Coronary artery (tissue), 2 donors: ENCODE measurements at places on chromosomes 1 and 21.

- no peak for DNase-seq
Measured at GRCh38 chr1:77994117-77994705, 10.5 kb upstream of the DNAJB4 start.

DNA sequence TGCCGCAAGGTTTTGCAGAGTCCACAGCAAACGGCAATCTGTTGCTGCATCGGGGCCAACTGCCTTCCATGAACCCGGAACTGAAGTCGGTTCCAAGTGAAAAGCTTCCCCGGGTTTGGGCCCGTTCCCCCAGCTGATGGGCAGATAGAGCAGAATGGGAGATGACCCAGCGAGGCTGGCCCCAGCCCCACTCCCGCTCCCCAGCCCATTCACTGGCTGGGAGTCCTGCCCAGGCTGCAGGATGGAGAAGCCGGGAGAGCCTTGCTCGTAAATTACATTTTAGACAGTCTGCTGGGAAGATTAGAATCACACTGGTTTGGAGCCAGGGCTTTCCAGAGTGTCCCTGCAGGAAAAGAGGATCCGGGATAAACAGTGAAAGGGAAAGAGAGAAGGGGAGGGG, 31.6 kb upstream of the PAX7 start:
- DNase-seq = no peak

GRCh38 chr1:197268012-197268411, at the start of gene CRB1:
TSS of gene CRB1 (plus strand) at chr1:197268252. CDS start at chr1:197268413, 161 bp downstream.
- no peak for DNase-seq

DNA sequence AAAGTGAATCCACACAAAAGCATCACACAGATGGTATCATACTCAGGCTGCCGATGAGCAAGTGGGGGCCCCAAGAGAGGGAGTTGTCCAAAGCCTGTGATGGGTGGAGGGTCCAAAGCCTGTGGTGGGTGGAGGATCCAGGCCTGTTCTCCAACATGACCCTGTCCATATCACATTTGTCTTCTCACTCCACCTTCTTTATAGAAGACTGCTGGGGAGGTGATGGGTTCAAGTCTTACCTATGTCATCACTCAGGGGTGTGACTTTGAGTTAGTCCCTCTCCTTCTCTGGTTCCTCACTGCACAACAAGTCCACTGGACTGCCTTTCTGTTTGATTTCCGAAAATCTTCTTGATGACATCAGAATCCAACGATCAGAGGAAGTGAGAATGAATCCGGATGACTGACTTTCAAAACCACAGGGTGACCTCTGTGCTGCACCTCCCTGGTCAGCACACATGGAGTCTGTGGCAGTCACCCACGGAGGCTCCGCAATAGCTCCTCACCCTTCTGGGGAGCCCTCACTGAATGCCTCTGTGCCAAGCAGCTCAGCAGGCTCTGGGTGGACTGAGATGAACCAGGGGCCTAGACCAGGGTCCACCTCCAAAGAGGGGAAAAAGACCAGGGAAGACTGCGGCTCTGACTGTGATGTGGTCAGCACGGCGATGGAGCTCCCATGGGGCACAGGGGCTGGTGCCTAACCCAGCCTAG, 166.8 kb downstream of the HIVEP3 start:
- DNase-seq = no peak

DNA sequence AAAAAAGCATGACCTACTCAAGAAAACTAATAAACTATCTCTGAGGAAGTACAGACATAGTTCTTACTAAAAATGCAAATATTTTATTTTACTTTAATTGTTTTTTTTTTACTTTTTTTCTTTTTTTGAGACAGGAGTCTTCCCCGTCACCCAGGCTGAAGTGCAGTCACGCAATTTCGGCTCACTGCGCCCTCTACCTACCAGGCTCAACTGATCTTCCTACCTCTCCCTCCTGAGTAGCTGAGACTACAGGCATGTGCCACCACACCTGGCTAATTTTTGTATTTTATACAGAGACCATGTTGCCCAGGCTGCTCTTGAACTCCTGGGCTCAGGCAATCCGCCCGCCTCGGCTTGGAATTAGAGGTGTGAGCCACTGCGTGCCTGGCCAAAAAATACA, 1263.1 kb downstream of the KCNT2 start:
- DNase-seq = no peak

- no peak for DNase-seq
Measured at GRCh38 chr1:60740154-60740553, 342.2 kb upstream of the NFIA start.

DNA sequence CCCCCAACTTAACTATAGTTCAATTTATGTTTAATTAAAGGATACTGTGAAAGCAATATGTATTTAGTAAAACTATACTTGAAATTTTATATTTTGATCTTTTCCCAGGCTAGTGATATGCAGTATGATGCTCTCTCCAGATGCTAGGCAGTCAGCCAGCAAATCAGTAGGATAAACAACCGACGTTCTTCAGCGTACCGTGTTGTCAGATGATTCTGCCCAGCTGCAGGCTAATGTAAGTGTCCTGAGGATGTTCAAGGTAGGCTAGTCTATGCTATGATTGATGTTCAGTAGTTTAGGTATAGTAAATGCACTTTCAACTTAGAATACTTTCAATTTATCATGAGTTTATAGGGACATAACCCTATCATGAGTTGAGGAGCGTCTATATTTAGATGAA, 762.6 kb downstream of the MRPL39 start:
- no peak for DNase-seq

DNA sequence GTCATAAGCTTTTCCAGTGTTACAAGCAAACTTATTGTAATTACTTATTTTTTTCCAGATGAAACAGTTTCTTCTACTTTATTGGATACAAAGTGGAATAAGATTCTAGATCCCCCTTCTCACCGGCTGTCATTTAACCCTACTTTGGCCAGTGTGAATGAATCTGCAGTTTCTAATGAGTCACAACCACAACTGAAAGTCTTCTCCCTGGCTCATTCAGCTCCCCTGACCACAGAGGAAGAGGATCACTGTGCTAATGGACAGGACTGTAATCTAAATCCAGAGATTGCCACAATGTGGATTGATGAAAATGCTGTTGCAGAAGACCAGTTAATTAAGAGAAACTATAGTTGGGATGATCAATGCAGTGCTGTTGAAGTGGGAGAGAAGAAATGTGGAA, 95.5 kb downstream of the ZFYVE9 start:
- no peak for DNase-seq

GRCh38 chr1:154999571-155000410, 2.8 kb upstream of the ZBTB7B start:
- no peak for DNase-seq

GRCh38 chr1:95504321-95504720, 270.3 kb downstream of the RWDD3 start:
- DNase-seq = no peak

- DNase-seq = no peak
Measured at GRCh38 chr1:58629031-58629462, 52.0 kb upstream of the TACSTD2 start.

DNA sequence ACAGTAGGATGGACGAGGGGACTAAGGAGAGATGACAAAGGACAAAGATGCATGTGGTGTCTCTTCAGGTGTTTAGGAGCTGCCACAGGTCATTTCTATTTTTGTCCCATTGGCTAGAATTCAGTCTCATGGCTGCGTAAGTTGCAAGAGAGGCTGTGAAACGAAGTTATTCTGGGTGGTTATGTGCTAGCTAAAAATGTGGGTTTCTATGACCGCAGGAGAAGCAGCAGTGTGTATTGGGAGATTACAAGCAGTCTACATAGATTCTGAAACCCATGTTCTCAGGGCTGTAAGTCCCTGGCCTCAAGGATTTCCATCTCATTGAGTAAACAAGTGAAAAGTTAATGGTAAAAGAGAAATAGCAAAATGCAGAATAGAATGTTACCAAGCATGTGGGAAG, 110.7 kb downstream of the SPATA46 start:
- no peak for DNase-seq

DNA sequence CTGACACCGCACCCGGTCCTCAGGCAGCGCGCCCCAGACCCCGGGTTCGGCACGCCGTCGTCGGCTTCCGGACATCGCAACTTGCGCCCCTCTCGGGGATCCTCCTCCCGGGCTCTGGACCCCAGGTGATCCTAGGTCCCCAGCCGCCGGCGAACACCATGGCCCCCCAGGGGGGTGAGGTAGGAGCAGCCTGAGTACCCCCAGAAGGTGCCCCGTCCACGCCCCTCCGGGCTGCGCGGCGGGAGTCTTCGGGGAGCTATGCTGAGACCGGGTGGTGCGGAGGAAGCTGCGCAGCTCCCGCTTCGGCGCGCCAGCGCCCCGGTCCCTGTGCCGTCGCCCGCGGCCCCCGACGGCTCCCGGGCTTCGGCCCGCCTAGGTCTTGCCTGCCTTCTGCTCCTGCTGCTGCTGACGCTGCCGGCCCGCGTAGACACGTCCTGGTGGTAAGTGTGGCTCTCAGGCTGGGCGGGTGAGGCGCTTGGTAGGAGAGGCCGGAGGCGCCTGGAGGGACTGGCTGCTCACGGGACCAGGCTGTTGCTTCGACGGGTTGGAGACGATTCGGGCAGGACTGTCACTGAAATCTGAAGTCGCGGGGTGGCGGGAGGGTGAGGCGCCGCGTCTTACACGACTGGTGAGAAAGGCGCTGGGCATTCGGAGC, 367 bp downstream of the WNT2B start:
- no peak for DNase-seq

- DNase-seq = no peak
Measured at GRCh38 chr1:174726167-174726879, 273.4 kb upstream of the CACYBP start.

GRCh38 chr1:204445860-204446412, 34.3 kb upstream of the PPP1R15B start:
- DNase-seq = no peak

GRCh38 chr1:182147951-182148350, 86.4 kb upstream of the ZNF648 start:
- DNase-seq = no peak

DNA sequence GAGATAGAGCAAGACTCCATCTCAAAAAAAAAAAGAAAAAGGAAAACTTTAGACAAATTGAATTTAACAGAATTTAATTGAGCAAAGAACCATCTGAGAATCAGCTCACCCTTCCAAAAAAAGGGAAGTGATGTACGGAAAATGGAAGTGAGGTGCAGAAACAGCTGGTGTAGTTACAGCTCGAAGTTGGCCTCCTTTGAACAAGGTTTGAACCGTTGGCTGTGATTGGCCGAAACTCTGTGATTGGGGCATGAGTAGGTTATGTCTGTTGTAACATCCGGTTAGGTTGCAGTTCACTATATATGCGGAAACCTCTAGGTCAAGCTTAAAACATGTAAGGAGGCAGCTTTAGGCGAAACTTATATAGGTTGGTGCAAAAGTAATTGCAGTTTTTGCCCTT, 97.9 kb upstream of the KIF26B start:
- DNase-seq = no peak

- no peak for DNase-seq
Measured at GRCh38 chr1:44908427-44908826, 65.4 kb upstream of the PTCH2 start.

DNA sequence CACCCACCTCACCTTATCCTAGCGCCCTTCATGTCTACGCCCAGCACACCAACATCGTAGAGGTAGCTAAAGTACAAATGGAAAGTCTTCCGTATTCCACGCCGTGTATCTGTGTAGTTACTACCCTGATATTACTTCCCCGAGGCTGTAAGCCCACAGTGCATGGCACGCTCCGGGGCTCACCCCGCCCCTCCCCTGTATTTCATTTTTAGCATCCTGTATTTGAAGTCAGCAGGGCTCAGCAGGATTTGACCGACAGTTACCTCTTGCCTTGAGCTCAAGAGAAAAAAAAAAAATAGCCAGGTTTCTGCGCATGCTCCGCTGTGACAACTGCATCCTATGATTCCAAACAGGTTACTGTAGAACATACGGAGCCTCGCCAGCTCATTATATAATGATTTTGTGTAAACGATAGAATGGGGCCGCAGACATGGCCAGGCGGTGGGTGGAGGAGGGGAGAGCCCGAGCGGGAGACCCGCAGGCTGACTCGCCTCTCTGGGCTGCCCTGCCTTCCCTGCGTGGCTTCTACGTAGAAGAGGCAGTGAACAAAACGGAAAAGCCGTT, 1.3 kb downstream of the ABCG1 start:
- DNase-seq = no peak

DNA sequence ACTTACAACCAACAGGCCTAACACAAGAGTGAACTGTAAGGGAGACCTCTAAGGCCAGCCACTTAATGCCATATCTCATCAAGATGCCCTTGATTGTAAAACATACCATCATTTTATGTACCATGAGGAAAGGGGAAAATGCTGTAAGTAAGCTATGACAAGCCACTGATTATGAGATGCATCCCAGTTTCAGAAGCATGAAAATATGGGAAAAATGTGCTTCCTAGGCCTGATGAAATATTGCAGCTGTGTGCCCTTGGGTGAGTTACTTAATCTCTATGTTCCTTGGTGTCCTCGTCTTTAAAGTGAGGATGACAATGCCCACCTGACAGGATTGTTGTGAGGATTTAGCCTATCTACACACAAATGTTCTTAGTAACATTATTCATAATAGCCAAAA, 28.9 kb downstream of the H3-3A start:
- DNase-seq = no peak

DNA sequence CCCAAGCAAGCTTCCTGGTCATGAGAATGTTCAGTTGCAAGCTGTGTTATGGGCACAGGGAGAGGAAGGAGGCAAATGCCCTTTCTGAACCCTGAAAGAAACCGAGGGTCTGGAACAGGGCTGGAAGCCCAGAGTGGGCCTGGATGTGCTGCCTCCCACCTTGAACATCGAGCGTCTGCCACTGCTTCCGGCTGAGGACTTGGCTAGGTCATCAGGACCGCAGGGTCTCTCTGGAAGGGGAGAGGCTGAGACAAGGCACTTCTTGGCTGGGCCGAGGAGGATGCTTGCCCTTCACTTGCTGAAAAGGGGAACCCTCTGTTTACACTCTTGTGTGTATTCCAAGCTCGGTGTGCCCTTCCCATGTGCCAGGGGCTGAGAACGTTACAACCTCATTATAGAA, 168.0 kb upstream of the C1orf174 start:
- no peak for DNase-seq

DNA sequence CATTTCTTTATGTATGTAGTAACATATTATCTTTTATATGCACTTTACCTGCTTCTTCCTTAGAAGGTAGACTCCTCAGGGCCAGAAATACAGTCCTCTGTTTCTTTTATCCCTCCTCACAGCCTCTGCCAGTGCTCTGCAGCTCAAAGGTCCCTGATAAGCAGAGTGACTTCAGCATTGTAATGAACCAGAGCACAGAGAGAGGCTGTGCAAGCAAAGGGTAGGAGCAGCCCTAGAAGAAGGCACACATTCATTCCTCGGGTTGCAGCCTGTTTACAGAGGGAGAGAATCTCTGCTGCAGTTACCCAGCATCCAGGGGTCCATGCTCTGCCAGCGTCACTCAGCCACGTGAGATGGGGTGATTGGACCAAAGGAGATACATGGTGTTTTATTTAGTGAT, 101.1 kb downstream of the RHOU start:
- DNase-seq = no peak
